H9 (cell line): ENCODE measurements at places on chromosomes 7 and 10. TPM values are rescaled to one million over a fixed set of nuclear protein-coding genes. Genes with fewer than 3 reads are reported as not detected.

- no peak for DNase-seq
These were observed 32.4 kb downstream of the CXCL12 start for GRCh38 chr10:44352316-44353127.

DNA sequence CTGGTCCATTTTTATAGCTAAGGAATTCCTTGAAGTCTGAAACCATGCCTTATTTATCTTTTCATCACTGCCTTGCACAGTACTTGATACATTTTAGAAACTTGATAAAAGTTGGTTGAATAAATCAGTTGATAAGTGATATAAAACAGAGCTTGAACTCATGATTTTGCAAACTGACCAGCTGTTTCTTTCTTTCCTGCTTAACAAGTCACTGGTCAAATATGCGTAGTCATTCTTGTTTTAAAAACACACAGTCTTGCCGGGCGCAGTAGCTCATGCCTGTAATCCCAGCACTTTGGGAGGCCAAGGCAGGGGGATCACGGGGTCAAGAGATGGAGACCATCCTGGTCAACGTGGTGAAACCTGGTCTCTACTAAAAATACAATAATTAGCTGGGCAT lies 6.3 kb downstream of the TPST1 start:
- DNase-seq: no peak

GRCh38 chr10:31927565-31927883 lies 1.1 kb downstream of the ARHGAP12 start:
- DNase-seq: no peak

- DNase-seq: no peak
These were observed 811.5 kb downstream of the LRMDA start for GRCh38 chr10:76242956-76243355.

- DNase-seq: no peak
These were observed 88.1 kb downstream of the FAM53B start for GRCh38 chr10:124656113-124656490.

DNA sequence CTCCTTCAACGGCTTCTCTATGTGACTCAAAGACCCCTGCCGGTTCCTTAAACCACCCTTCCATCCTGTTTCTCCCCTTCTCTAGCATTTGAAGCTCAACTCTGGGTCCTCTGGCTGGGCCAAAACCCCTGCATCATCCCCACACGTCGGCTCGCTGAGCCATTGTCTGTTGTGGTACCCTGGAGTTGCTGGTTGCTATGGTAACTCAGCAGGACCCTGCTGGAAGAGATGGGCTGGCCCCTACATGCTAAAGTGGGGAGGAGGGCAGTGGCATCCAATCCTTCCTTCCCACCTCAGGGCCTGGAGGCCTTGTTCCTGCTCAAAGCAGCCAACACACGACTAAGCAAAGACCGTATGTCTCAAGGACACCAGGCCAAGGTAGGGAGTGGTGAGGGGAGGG lies 452.5 kb downstream of the PLXNA4 start:
- no peak for DNase-seq

GRCh38 chr10:28807760-28808613 lies 130.7 kb downstream of the BAMBI start:
- no peak for DNase-seq

- DNase-seq: no peak
These were observed 21.9 kb upstream of the CREB5 start for GRCh38 chr7:28390426-28390825.

- DNase-seq: no peak
These were observed 152.6 kb downstream of the PLXNA4 start for GRCh38 chr7:132423594-132424200.

GRCh38 chr10:60167050-60167449 lies 222.6 kb downstream of the ANK3 start:
- no peak for DNase-seq

- DNase-seq: no peak
These were observed 1028.6 kb downstream of the CNTNAP2 start for GRCh38 chr7:147145194-147145593.

DNA sequence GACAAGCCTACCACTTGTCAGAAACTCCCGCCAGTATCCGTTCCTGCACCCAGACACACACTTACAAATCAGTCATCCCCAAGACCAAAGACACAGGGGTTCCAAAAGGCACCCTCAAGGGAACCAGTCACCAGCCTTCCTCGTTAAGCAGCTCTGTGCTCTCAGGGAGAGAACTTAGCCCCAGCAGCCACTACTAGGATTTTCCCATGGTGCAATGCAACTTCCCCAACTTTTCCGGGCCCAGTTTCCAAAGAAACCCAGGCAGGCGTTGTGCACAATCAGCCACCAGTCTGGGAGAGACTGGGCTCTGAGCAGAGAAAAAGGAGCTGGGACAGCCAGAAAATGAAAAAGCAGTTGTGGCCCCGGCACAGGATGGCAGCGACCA lies 1.2 kb downstream of the DLG5 start:
- no peak for DNase-seq

- peak; percentile 75 for DNase-seq
These were observed 6.8 kb downstream of the CYP26A1 start for GRCh38 chr10:93080350-93081046.

GRCh38 chr7:29866490-29866930 lies 60.2 kb downstream of the WIPF3 start:
- DNase-seq: no peak

DNA sequence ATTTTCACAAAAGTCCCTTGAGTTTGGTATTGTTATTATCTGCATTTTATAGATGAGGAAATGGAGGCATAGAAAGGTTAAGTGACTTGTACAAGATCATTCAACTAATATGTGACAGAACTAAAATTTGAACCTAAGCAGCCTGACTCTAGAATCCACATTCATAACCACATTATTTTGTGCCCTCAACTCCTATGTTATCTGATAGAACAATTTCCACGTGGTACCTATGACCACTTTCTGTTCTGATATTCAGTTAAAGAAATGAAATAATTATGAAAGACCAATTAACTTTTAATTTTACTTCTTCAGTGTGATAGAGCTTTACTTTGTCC lies 17.5 kb downstream of the BCAP29 start:
- DNase-seq: no peak

DNA sequence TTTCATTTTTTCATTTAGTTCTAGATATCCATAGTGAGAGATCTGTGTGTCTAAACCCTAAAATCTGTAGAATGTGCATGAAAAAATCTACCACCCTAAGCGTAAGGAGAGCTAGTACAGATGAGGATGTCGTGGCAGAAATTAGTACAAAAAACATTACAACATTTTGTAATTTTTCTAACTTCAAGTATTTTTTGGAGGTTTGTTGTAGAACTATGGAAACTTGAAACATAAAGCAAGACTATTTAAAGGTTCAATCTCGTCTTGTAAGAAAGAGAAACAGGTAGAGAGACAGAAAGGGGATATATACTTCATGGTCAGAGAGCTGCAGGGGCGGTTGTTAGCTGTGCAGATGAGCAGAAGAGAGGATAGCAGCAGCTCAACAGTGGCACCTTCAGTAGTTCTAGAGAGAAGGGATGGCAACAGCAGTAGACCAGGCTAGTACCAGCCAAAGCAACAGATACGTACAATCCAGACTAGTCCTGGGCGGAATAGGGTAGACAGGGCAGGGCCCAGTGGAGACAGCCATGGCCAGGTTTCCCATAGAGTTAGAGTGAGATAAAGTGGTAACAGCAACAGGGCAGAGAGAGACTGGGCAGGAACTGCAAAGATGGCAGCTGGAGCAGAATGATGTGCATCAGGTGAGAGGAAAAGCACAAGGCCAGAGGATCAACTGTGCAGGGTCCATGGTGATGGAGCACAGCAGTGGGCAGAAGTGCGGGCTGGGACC lies 145.2 kb downstream of the FRMD4A start:
- DNase-seq: peak; percentile 93

DNA sequence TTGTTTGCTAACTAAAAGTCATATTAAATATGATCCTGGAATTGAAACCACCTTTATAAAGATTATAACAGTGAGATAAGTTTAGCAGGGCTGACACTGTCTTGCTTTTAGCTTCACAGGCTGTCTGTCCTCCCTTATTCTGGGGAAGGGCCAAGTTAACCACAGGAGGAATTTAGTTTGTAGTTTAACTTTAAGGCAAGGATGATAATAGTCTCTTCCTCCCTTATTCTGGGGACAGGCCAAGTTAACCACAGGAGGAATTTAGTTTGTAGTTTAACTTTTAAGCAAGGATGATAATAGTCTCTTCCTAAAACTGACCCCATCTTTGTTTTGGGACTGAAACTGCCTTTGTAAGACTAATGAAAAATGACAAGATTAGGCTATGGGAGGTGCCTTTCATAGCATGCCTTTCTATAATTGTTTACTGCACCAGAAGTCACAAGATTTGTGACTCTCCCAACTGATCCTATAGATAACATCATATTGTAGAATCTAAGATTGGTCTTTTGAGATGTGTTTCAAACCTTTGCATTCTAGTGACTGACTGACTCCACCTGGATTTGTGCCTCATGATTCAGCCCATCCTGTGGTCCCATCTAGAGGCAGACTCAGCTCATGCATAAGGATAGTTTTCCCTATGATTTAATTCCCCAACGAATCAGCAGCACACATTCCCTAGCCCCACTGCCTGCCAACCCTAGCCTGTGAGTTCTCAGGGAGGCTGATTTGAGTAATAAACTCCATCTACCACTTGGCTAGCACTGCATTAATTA lies 212.0 kb downstream of the MAGI2 start:
- DNase-seq: no peak

GRCh38 chr10:16314259-16314658 lies 122.6 kb upstream of the PTER start:
- peak; percentile 34 for DNase-seq

ANXA8 gene
- total RNA-seq: 0.22 TPM in 2 replicates

TRIM50 gene
- total RNA-seq: not detected in 2 replicates

LRRTM3 gene
- total RNA-seq: 0.96 and 1.1 TPM in 2 replicates
